Activated CD8-positive, alpha-beta memory T cell treated with anti-CD3 and anti-CD28 coated beads for 1 hour (primary cell): ENCODE measurements at places on chromosomes 5 and 9.

DNA sequence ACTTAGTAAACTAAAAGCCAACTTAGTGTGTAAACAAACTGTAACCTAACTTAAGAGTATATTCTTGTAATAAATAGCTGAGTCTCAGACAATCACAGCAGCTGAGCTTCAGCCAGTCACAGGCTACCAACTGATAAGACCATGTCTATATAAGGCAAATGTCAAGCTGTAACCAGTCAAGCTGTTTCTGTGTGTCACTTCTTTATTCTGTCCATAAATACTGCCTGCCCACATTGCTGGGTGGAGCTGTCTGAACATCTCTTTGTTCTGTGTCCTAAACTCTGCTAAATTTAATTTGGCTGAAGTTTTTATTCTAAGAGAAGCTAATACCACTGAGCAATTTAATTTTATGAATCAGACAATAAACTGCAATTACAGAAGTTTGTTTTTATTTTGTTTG is 412.1 kb upstream of the CDH10 start:
- DNase-seq: no peak

GRCh38 chr9:3214741-3215140 is 311.1 kb downstream of the RFX3 start:
- DNase-seq: no peak

DNA sequence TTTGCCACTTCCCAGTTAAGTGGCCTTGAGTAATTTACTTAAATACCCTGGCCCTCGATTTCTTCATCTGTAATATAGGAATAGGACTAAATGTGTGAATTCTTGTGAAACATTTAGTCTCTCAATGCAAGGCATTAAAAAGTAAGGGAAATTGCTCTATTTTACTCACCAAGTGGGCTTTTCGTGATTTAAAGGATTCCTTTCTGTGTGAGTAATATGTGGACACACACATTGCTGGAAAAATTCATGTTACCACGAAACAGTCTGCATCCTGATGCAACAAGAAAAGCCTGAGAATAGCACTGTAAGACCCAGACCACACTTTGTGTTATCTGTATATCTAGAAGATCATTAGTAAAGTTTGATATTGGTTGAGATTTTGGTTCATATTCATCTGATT is 1243.0 kb upstream of the CDH9 start:
- DNase-seq: no peak

DNA sequence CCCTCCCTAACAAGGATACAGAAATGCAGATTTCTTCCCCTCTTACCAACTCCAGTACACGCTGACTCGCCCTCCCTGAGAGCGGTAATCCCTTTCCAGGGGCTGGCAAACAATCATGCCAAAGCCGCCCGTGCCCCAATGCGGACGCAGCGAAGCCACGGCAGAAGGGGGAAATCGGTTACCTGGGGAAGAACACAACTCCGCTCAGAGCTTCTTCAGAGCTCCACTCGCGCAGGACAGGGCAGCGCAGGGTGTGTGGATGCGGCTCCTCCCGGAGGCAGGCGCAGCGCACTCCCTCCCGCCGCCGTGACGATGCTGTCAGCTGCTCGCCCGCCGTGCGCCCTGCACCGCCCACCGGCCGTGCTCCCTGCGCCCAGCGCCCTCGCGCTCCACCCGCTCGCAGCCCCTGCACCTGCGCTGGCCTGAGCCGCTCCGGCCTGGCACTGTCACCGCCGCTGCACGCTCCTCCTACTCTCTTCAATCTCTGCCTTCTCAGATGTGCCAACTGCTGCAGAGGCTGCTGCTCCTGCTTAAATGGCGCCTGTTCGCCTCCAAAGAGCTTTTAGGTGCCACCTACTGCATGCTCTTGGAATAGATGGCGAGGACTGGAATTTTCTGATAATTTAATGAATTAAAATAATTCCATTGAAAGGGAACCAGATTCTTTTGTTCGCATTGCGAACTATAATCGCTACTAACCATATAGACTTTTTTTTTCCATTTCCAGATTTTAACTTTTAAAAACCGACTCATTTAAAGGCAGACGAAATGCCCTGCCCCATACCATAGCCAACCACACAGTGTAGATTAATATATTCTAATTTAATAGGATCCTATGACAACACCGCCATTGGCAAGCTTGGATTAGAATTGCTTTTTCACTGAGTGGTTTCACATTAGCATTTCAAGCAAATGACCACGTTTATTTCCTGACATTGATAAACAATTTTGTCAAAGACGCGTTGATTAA is at the start of gene DIRAS2:
TSS of gene DIRAS2 (minus strand) at position 255 of the 970 bp plus-strand sequence. CDS start 28,997 bp downstream, outside the sequence.
- no peak for DNase-seq

DNA sequence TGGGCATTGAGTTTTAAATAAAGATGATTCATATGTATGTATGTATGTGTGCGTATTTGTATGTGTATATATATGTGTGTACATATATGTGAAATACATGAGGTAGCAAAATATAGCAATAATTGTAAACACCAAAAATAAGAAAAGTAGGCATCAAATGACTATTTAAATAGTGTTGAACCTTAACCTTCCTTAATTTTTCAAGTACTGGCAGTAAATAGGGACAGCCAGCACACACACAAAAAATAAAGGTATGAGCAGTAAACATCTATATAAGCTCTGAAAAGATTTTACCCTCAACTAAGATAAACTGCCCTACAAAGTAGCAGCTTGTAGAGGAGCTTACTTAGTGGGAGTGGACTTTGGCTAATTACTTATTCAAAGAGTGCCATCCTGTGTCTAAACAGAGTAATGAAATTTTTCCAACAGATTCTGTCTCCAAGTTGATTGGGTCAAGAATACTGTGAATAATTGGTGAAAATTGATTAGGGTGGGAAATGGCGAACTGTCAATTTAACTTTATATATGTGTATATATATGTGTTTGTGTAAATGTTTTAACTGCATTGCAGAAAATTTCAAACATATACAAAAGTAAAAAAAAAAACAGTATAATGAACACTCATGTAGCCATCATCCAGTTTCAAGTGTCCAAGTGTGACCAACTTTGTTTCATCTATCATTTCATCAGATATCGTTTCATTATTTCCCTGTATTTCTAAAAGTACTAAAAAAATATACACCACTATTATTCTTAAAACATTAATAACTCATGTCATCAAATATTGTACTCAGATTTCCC is 2.0 kb upstream of the ADAMTS6 start:
- DNase-seq: no peak

DNA sequence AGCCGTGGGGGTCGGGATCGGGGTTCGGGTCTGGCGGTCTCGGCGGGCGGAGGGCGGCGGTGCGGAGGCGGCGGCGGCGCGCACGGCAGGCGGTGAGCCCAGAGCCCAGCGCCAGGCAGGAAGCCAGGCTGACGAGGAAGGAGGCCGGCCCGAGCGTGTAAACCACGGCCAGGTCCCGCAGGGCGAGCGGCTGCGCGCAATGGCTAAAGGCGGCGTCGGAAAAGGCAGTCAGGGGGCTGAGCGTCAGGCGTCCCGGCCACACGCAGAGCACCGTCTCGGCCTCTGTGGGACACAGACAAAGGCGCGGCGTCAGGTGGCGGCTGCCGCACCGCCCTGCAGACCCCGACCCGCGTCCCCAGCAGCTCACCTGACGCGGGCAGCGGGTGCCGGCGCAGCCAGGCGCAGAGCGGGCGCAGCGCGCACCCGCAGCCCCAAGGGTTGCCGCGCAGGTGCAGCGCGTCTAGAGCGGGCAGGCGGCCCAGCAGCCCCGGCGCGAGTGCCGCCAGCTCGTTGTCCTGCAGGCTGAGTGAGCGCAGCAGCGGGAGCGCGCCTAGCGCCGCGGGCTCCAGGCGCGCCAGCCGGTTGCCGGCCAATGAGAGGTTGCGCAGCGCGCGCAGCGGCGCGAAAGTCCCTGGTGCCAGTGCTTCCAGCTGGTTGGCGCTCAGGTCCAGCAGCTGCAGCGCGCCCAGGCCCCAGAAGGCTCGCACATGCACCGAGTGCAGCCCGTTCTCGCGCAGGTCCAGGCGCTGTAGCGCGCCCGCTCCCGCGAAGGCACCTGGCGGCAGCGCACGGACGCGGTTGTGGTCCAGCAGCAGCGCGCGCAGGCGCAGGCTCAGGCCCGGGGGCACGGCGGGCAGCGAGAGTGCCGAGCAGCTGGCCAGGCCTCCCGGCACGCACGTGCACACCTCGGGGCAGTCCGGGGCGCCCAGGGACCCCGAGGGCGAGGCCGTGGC is 671 bp downstream of the LRRC26 start:
- no peak for DNase-seq

GRCh38 chr5:45408067-45408466 is 288.1 kb downstream of the HCN1 start:
- DNase-seq: no peak

GRCh38 chr5:124683917-124684555 is 62.4 kb downstream of the ZNF608 start:
- DNase-seq: no peak

DNA sequence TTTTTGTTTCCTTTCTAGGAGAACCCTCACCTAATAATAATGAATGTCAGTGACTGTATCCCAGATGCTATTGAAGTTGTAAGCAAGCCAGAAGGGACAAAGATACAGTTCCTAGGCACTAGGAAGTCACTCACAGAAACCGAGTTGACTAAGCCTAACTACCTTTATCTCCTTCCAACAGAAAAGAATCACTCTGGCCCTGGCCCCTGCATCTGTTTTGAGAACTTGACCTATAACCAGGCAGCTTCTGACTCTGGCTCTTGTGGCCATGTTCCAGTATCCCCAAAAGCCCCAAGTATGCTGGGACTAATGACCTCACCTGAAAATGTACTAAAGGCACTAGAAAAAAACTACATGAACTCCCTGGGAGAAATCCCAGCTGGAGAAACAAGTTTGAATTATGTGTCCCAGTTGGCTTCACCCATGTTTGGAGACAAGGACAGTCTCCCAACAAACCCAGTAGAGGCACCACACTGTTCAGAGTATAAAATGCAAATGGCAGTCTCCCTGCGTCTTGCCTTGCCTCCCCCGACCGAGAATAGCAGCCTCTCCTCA is 87.1 kb downstream of the OSMR start:
- DNase-seq: no peak

GRCh38 chr9:137590123-137590468 is 216 bp downstream of the ZMYND19 start:
- no peak for DNase-seq

- no peak for DNase-seq
Observed at GRCh38 chr9:91723420-91724067, 226.5 kb downstream of the ROR2 start.

DNA sequence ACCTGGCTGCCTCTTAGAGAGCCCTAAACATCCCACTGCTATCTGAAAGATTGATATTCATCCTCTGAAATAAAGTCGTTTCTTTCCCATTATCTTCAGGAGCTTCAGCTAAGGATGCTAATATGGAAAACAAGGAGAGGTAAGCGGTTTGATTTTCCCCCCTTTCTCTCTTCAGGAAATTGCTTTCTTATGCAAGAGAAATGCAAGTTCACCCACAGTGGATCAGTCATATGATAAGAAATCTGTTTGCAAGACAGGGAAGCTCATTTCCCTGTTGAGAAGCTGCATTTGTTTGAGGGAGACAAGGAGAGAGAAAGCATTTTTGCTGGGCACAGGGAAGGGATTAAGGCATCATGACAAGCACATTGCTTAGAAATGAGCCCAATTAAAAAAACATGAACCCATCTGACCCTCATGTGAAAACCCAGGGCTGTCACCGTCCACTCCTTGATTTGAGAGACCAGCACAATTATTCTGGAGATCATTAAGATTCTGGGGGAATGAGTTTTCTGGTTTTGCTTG is 53.7 kb upstream of the BOD1 start:
- DNase-seq: no peak

DNA sequence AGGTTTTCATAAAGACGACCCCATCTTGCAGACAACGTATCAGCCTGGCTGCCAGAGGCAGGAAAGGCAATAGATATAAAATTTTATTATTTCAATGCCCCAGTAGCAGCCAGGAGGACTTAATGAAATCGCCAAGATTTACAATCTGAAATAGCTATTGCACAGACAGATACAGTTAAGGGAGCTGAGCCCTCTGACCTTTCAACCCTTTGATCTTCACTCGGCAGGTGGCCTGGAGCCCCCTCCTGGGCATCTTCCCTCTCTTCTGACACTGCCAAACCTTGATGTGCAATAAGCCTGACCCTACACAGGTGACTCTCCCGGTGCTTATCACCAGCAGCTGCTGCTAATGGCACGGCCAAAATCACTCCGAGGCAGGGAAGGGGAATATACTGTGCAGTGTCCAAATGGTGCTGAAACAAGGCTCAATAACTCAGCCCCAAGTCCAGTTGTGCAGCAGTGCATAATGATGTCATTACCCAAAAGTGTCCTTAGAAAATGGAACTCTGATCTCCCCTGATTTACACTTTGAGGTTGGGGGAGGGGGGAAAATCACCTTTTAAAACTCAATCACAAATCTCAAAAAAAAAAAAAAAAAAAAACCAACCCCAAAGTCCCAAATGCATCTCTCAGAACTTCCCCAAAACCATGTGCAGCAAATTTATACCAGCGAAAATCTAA is 242.0 kb downstream of the CRB2 start:
- no peak for DNase-seq

DNA sequence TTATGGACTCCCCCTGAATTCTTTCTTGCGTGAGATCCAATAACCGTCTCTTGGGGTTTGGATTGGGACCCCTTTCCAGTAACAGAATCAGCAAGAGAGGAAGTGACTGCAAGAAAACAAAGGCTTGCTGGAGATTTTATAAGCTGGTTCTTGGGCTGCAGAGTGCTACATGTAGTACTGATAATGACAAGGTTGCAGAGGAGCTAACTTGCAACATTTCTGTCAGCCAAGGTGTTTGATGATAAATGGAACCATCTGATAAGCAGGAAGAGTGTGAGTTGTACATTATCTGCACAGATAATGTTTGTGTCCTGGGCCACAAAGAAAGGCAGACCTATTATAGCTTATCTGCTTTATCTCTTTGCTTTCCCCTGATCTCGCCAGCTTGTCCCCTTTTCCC is 37.1 kb downstream of the DNAJB5 start:
- DNase-seq: no peak

DNA sequence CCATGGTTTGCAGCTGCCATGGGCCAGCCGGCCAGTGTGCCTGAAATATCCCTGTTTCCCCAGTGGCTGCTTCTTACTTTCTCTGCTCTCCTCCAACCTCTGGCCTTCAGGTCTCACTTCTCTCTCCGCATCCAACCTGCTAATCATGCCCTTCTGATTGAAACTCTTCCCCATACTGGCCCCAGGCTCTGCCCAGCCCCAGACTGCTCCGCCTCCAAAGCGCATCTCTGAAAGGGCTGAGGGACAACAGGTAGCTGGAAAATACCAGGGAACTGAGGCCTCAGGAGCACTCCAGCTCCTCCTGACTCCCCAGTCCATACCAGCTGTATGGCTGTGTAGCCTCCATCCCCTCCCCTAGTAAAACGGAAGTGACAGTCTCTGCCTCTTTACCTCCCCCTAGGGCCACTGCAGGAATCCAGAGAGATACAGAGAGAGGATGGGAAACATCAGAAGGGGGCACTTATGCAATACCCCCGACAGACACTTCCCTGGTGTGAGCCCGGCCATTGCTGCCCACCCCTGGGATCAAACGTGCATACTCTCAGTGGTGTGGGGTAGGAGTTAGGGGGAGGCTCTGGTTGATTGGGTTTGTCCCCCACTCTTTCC is 34.2 kb downstream of the PAX5 start:
- no peak for DNase-seq

DNA sequence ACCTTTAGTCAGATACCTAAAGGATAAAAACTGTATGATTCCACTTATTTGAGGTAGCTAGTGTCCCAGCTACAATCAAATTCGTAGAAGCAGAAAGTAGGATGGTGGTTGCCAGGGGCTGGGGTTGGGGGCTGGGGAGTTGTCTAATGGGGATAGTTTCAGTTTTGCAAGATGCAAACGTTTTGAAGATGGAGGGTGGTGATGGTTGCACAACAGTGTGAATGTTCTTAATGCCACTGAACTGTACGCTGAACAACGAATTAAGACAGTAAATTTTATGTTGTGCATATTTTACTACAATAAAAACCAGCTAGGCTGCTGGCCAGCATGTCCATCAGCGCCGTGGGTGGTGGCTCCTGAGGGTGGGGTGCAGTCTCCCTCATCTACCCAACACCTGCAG is 137.8 kb downstream of the GADD45G start:
- no peak for DNase-seq
